ENCODE measurements at places on chromosomes 4 and X. TPM values are rescaled to one million over a fixed set of nuclear protein-coding genes. Genes with fewer than 3 reads are reported as not detected.

The POU4F2 gene
- polyA plus RNA-seq = not detected

The RAB41 gene
- polyA plus RNA-seq = not detected

The SASH3 gene
- 291 TPM for polyA plus RNA-seq

The SLC9B1 gene
- 3.8 TPM for polyA plus RNA-seq

The RNF212 gene
- 2.1 TPM for polyA plus RNA-seq

The C1QTNF7 gene
- not detected for polyA plus RNA-seq

The MAOA gene
- polyA plus RNA-seq = not detected

DNA sequence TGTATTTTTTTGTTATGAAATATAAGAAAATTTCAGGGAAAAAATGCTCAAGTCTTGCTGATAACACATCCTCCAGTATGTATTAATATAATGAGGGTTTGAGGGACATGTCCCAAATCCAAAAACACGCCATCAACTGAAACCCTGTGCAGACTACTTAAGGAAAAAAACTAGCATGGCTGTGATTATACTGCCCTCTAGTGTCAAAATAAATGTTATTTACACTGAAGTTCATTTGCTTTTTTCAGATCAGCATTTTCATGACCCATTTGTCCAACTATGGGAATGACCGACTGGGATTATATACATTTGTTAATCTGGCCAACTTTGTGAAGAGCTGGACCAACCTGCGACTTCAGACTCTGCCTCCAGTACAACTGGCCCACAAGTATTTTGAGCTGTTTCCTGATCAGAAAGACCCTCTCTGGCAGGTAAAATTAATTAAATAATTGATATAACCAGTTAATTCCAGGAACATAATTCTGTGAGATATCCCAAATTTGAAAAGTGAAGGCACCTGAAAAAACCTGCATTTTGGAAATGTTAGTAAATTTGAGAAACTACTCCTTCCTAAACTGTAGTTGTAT lies 128.5 kb downstream of the PRSS12 start:
- no peak overlapping the region for H3K4me3 ChIP-seq
- DNase-seq = peak; percentile 38
- no peaks in the 10 kb centered on the region for H3K4me1 ChIP-seq
- H3K36me3 ChIP-seq = no peaks in the 10 kb centered on the region

GRCh38 chr4:14336656-14337055 lies 665.6 kb upstream of the CPEB2 start:
- no peak overlapping the region for H3K27ac ChIP-seq
- H3K36me3 ChIP-seq = no peaks in the 10 kb centered on the region
- no peaks in the 10 kb centered on the region for H3K27me3 ChIP-seq

- H3K27ac ChIP-seq = no peak overlapping the region
- H3K36me3 ChIP-seq = no peaks in the 10 kb centered on the region
- H3K27me3 ChIP-seq = no peaks in the 10 kb centered on the region
- DNase-seq = no peak
These were observed 552.9 kb upstream of the PABPC4L start for GRCh38 chr4:134754301-134755019.

DNA sequence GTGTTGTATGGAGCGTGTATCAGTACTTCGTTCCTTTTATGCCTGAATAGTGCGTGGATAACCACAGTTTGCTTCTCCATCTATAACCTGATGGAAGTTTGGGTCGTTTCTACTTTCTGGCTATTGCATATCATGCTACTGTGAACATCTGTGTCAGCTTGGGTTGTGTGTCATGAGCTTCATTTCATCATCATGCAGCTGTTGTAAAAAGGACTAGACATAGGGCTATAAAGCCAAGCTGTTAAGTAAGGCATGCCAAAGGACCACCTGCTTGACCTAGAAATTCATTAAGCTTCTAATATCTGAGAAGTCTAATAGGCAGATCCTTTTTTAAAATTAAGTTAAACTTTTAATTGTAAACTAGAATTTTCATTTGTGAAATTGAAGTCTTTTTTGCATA lies 18.4 kb downstream of the SMS start:
- no peak for DNase-seq
- no peaks in the 10 kb centered on the region for H3K27me3 ChIP-seq
- H3K27ac ChIP-seq = no peak overlapping the region

DNA sequence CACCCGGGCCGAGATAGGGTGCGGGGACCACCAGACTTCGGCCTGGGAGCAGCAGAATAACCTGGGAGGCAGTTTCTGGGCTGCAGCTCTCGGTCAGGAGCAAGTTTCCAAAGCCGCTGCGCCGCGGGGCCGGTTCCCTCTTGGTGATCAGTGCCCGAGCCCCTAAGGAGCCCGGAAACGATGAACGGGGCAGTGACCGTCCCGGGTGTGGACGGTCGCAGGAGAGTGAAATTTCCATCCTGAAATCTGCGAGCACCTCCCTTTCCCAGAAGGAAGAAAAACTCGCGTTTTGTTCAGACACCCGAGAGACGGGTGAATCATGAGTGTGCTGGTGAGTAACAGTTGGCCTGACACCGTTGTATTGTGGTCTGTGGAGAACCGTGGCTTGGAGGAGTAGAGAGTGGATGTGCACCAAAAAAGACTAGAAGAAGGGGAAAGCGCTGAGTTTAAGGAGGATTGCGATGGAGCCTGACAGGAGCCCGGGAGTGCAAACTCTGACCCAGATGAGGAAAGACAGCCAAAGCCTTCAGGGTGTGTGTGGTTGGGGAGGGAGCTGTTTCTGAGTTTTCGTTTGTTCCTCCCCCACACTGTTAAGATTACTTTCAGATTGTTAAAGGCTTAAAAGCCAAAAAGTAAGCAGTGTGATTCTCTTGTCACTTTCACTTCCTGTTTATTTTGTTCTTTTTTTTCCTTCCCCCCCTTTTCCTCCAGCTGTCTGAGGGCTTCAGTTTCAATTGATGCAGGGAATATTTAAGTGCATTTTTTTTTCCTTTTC lies 828 bp downstream of the MCUB start:
- no peaks in the 10 kb centered on the region for H3K36me3 ChIP-seq
- H3K4me1 ChIP-seq = peaks cover 19% of the 10 kb centered on the region
- H3K27ac ChIP-seq = peak overlapping the region; percentile 83
- H3K4me3 ChIP-seq = peak overlapping the region; percentile 83
- DNase-seq = peak; percentile 87
- H3K27me3 ChIP-seq = no peaks in the 10 kb centered on the region

GRCh38 chr4:26032630-26033317 lies 118.8 kb downstream of the SMIM20 start:
- no peak overlapping the region for H3K27ac ChIP-seq
- peaks cover 6% of the 10 kb centered on the region for H3K27me3 ChIP-seq
- peaks cover 8% of the 10 kb centered on the region for H3K4me1 ChIP-seq
- DNase-seq = no peak

- no peak for DNase-seq
- H3K27me3 ChIP-seq = no peaks in the 10 kb centered on the region
- no peaks in the 10 kb centered on the region for H3K36me3 ChIP-seq
- H3K4me3 ChIP-seq = no peak overlapping the region
- H3K27ac ChIP-seq = no peak overlapping the region
These were observed 14.1 kb upstream of the USO1 start for GRCh38 chr4:75710246-75710645.

DNA sequence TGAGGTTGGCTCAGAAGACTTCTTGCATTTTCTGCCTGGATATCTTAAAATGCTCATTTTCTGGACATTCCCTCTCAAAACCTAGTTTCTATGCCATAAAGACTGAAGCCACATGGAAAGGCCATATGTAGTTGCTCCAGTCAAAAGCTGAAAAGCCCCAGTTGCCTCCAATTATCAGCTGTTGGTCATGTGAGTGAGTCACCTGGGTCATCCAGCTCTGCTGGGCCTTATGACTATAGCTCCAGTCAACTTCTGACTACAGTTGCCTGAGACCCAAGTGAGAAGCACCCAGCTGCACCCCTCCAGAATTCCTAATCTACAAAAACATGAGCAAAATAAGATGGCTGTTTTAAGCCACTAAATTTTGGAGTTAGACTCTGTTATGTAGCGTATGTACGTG lies 41.9 kb downstream of the HELQ start:
- DNase-seq = no peak
- no peak overlapping the region for H3K4me3 ChIP-seq
- no peaks in the 10 kb centered on the region for H3K27me3 ChIP-seq
- no peak overlapping the region for H3K27ac ChIP-seq
- no peaks in the 10 kb centered on the region for H3K4me1 ChIP-seq

DNA sequence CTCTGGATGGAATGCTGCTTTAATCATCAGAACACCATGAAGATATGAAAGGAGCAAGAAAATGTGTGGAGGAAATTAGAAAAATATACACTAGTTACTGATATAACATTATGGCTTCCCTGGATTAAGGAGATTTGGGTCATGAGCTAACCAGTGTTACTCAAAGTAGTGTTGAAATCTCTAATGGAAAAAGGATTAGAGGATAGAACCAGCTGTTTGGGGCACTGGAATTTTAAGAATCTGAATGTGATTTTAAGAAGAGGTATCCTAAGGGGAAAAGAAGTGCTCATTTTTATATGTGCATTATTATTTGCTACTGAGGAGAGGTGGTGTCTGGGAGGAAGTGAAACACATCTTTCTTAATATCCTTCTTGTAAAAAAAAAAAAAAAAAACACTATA lies 164.1 kb upstream of the PPARGC1A start:
- DNase-seq = no peak
- H3K4me3 ChIP-seq = no peak overlapping the region
- H3K27ac ChIP-seq = no peak overlapping the region
- H3K4me1 ChIP-seq = no peaks in the 10 kb centered on the region
- no peaks in the 10 kb centered on the region for H3K27me3 ChIP-seq
